ENCODE measurements at places on chromosomes 2 and 18.

DNA sequence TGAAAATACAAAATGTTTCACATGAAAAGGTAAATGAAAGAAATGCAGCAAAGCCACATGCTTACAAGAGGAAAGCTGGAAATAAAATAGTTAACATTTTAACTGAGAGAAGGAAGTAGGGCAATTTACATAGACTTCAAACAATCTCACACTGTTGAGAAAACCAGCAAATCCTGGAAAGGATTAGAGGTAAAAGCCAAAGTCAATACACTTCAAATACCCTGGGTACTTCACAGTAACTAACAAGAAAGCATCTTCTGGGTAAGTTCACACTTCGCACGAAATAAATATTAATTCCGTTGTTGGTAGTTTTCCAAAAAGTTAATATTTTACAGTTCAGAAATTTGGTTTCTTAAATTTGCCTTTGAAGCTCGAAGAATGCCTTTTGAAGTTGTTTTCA, 3.5 kb upstream of the ERICH2 start:
- DNase-seq = no peak

GRCh38 chr2:65357095-65357958, 75.1 kb downstream of the SPRED2 start:
- DNase-seq = no peak

GRCh38 chr2:153770359-153770991, 101.2 kb upstream of the GALNT13 start:
- peak; percentile 1 for DNase-seq

GRCh38 chr2:28528206-28528605, 32.3 kb downstream of the PLB1 start:
- no peak for DNase-seq

- no peak for DNase-seq
These were observed 76.9 kb upstream of the ODC1 start for GRCh38 chr2:10524851-10525572.

- DNase-seq = peak; percentile 88
These were observed 22.9 kb upstream of the DARS1 start for GRCh38 chr2:136008205-136008865.

- no peak for DNase-seq
These were observed 42.4 kb downstream of the ZSWIM2 start for GRCh38 chr2:186806591-186806990.

DNA sequence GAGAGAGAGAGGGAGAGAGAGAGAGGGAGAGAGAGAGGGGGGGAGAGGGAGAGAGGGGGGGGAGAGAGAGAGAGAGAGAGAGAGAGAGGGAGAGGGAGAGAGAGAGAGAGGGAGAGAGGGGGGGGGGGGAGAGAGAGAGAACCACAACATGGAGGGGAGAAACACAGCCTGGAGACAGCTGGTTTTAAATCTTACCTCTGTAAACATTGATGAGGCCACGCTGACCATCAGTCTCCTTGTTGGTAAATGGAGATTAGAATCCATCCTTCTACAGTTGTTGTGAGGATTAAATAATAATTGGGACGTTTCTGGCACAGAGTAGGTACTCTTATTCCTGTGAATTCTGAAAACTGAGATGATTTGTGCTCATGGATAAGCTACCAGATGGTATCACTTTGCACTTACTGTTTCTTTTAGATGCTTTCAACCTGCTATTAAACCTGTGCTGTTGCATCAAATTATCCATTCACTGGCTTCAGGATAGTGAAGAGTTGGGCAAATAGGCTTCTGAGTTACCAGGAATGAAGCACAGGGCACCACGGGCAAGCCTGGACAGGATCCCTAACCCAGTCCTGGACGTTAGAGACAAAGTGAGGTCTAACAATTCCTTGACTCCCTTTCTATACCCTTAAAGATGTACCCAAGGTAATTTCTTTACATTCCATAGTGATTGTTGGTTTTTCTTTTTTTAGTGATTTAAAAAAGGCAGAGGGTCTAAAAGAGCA, 318.1 kb downstream of the ZNF521 start:
- DNase-seq = no peak

- DNase-seq = peak; percentile 85
These were observed 9.8 kb upstream of the MREG start for GRCh38 chr2:216023055-216023648.

GRCh38 chr18:57859314-57859713, 56.2 kb upstream of the ATP8B1 start:
- peak; percentile 57 for DNase-seq

DNA sequence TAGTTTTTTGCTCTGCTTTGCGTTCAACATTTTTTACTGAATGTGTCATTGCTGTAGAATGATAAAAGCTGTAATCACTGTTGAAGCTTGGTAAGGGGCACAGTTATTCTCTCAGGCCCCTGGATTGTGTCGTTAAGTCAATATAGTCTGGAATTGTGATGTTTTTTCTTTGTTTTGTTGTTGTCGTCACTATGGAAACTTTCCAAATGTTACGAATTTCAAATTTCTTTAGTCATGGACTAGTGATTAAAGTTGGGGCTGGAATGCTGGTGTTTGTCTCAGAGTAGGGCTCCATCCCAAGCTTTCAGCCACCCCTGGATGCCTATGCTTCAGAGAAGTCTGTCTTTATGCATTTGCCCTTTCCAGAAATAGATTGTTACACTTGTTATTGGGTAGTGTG, 287.2 kb downstream of the CDH19 start:
- DNase-seq = no peak

GRCh38 chr2:221264318-221264717, 307.8 kb downstream of the EPHA4 start:
- DNase-seq = no peak

- DNase-seq = no peak
These were observed 162.6 kb upstream of the FHL2 start for GRCh38 chr2:105561401-105561800.

DNA sequence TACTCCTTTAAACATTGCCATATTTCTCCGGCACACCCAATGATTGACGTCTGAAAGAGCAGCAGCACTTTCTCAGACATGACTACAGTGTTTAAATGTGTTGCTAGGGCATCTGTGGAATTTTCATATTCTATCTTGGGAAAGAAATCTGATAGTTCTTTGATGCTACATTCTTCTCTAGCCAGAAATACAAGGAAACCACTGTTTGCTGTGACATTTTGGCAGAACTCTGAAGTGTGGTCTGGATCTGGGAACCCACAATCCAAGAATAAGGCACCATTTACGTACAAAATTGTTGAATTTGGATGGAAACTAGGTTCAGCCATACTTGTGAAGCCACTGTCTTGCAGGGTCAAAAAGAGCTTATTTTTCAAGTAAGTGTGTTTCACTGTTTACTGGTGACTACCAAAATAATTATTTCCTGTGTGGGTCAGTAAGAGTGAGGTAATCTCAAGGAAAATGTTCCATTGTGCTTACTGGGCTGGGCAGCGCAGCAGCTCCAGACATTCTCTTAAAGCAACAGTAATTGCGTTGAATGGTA, 21.3 kb upstream of the CD28 start:
- DNase-seq = no peak

DNA sequence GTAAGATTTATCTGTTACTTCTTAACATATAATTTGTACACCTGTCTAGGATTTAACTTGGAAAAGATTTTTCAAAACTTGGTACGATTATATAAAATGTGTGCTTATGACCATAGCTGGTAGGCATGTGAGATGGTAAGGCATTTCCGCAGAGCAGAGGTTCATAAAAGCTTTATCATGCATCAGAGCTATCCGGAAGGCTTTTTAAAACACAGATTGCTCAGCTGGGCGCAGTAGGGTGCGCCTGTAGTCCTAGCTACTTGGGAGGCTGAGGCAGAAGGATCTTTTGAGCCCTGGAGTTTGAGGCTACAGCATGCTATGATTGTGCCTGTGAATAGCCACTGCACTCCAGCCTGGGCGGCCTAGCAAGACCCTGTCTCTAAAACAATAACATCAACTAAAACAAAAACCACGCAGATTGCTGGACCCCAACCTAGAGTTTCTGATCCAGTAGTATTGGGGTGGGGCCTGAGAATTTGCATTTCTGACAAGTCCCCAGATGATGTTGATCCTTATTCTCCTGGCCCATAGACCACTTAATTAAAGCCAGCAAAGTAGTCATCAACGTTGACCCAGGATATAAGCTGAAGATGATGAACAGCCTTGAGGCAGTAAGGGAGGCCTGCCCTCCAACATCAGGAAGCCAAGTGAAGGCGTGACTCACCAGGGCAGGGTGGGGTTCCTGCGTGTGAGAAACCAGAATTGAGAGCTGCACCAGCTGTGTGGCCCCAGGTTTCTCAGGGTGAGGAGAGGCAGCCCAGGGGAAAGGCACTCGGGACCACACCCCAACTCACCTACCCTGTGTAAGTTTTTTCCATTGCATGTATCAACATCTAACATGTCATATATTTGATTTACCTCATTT, 21.6 kb upstream of the SLC20A1 start:
- DNase-seq = peak; percentile 82

- DNase-seq = no peak
These were observed 13.6 kb downstream of the ADI1 start for GRCh38 chr2:3505771-3506170.

GRCh38 chr18:3211236-3211992, 8.4 kb downstream of the MYOM1 start:
- no peak for DNase-seq

DNA sequence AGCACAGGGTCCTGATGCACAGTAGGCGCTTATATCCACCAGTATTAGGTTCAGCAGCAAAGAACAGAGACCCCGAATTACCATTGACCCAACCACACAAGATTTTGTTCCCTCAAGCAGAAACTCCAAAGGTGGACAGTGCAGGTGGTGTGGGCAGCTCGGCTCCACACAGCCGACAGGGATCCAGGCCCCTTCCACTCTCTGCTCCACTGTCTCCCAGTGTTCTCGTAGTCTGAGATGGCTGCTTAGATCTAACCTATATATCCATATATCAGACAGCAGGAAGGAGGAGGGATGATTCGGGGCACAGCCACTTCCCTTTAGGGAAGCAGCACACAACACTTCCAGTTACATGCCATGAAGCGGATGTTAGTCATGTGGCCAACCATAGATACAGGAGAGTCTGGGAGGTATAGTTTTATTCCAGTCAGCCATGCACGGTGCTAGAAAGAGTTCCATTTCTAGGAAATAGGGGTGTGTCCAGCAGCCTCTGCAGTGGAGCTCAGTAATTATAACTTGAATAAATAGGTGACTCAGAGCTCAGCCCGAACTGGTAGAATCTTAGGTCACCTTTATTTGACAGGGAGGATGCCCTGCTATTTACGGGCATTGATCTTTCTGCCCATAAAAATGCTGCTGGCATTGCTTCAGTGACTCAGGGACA, 158.9 kb downstream of the TWIST2 start:
- DNase-seq = no peak

DNA sequence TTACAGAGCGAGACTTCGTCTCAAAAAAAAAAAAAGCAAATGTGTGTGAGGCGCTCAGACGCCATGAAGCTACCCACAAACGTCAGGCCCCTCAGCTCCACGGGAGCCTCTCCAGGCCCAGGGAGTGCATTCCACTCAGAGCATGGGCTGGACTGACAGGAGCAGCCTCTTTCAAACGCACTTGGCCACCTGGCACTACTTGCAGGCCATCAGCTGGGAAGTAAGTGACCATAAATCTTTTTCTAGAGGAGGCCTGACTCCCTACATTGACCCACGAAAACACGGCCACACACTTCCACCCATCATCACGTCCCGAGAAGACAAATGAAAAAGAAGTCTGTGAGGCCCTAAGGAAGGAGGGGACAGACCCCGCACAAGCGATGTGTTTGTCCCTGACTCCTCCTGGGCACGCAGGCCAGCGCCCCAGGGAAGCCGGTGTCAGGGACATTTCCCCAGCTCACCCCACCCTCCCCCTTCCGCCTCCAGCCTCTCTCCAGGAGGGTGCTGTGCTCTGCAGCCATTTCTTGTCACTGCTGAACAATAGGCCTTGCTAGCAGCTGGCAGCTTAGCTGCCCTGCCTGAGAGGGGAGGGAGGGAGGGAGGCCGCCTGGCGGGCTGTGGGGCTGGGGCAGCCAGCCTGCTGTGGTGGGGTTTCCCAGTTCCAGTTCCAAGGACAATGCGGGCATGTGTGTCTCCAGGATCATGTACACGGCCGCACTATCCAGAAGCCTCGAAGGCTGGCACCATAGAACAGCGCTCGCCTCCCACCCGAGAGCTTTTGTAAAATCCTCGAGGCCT, 26.6 kb downstream of the SERTAD2 start:
- DNase-seq = no peak

Data from hematopoietic multipotent progenitor cell treated with erythropoietin and hydrocortisone succinate and interleukin-3 and kit ligand, for 6 days (in vitro differentiated cells).